Activated naive CD8-positive, alpha-beta T cell treated with anti-CD3 and anti-CD28 coated beads, Interleukin-2, amount 10 ng/mL, durations not matched to agents 7 days and 5 days (primary cell): ENCODE measurements at places on chromosomes 13 and 19. TPM values are rescaled to one million over a fixed set of nuclear protein-coding genes. Genes with fewer than 3 reads are reported as not detected.

GZMM gene
- 81.5 TPM for total RNA-seq

RRAS gene
- 14.9 TPM for total RNA-seq

CYP2F1 gene
- not detected for total RNA-seq

SLC6A16 gene
- total RNA-seq: 3.7 TPM

KLK6 gene
- total RNA-seq: not detected

ZNF441 gene
- total RNA-seq: 15.5 TPM

MIA gene
- total RNA-seq: 3.0 TPM

LYPD5 gene
- total RNA-seq: 1.9 TPM

CLC gene
- total RNA-seq: not detected

ARMC6 gene
- total RNA-seq: 23.3 TPM

PLA2G4C gene
- total RNA-seq: 0.72 TPM

NMRK2 gene
- total RNA-seq: not detected

IGFL4 gene
- not detected for total RNA-seq

GRCh38 chr19:48772503-48772953 is 17.2 kb downstream of the FGF21 start:
- no peak for DNase-seq

DNA sequence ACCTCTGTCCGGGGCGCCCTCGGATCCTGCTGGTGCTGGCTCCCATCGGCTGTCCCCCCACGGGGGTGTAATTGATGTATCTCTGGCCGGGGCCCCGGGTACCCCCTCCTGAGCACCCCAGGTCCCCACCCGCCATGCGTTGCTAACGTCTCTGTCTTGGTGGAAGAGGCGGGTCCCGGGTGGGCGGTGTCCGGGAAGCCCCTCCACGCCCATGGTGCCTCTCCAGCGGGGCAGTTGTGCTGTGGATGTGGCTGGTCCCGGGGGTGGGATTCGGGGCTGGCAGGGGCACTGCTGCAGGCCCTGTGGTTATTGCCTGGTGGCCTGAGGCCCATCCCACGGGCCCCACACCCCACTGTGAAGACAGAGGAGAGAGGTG is 4.9 kb downstream of the DIRAS1 start:
- DNase-seq: no peak

GRCh38 chr19:52941941-52942385 is 18.7 kb upstream of the ZNF888 start:
- peak; percentile 48 for DNase-seq

DNA sequence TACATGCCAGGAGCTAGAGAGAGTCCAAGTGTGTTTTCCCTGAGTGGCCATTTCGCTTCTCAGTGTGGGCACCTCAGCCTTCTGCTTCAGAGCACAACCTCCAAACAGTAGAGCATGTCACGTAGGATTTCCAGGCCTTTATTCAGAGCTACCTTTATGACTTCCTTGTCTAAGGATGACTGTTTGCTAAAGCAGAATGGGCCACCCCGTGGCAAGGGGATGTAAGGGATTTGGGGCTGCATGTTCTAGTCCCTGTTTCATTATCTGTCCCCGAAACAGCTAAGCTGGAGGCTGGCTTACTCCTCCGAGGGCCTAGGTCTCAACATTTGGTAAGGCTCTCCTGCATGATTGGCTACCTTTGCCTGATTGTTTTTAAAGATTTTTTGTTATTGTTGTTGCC is 6.0 kb downstream of the RNASEH2B start:
- no peak for DNase-seq

- DNase-seq: no peak
These were observed 65.8 kb upstream of the MED4 start for GRCh38 chr13:48160606-48161278.

- DNase-seq: no peak
These were observed 289.9 kb downstream of the MYO16 start for GRCh38 chr13:108919036-108919907.

DNA sequence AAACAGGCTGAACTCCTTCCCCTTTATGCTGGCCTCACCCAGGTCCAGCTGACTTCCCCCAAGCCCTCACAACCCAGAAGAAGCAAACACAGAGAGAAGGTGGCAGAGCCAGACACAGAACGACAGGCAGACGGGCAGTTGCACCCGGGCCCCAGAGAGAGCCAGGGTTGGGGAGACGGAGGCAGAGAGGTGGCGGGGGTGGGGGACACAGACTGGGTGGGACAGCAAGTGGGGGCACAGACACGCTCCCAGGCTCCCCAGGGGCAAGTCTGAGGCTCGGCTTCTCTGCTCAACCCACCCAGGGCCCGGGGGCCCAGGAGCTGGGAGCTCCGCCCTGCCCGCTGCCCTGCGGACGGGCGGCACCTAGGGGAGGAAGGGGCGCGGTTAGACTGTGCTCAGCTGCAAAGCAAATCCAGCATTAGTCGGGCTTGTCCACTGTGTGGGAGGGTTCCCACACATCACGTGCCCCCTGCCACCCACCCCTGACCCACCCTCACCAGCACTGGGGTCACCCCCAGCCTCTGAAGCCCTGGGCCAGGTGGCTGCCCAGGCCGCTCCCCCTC is 31.3 kb upstream of the ASF1B start:
- DNase-seq: no peak

- no peak for DNase-seq
These were observed 179.0 kb downstream of the LACC1 start for GRCh38 chr13:44058624-44059215.

- DNase-seq: no peak
These were observed 506.9 kb downstream of the TBC1D4 start for GRCh38 chr13:74975111-74975510.

DNA sequence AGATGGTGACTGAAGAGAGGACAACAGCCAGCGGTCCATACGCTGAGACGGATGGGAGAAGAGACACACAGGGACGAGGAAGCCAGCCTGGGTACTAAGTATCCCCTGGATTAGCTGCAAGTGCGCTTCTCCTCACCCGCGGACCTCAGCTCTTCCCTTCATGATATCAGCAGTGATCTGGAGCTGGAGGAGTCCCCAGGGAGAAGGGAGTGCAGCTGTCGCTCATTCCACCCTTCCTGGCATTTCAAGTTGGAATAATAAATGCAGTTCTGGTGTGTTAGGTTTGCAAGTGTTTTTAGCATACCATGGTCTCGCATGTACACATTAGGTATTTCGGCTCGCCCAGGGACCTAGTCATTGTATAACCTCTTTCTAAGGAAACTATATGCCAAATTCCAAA is 88.5 kb upstream of the C1QTNF9B start:
- no peak for DNase-seq

GRCh38 chr19:1518471-1518870 is 5.4 kb upstream of the PLK5 start:
- no peak for DNase-seq

- DNase-seq: no peak
These were observed 95.7 kb downstream of the SLC10A2 start for GRCh38 chr13:102970542-102970941.

DNA sequence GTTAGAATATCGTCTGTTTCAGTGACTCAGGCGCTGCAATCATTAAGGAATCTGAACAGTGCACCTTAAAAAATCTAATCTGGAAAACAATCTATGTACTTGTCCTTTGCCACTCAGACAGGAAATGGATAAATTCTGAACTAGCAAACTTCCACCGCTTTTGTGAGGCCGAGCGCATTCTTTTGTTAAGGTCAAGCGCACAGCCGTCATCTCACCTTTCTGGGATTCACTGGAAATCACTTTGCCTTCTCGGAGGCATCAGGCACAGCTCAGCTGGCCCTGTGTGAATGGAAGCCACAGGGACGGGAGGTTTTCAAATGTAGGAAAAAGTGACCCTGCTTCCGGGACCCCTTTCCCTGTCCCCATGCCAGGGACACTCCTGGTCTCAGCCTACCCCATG is 28.2 kb upstream of the SPACA7 start:
- no peak for DNase-seq

GRCh38 chr13:63050287-63050686 is 1634.6 kb upstream of the PCDH20 start:
- DNase-seq: no peak

DNA sequence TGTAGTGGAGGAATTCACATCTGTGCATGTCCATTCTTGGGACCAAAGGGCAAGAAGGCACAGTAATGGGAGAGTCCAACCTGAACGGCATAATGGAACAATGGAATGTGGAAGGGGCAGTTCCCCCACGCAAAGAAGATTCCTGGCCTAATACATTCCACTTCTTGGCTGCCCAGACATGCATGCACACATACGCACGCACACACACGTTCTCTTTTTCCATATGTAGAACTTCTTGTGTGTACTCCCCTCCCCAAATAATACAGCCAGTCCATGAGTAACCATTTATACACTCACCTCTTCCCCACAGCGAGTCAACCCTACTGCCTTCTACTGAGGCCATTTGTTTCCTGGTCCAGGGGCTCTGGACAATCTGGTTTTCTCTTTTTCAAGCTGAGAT is 6.0 kb upstream of the STK24 start:
- no peak for DNase-seq

- DNase-seq: no peak
These were observed 55.1 kb upstream of the PCDH20 start for GRCh38 chr13:61470786-61471185.

DNA sequence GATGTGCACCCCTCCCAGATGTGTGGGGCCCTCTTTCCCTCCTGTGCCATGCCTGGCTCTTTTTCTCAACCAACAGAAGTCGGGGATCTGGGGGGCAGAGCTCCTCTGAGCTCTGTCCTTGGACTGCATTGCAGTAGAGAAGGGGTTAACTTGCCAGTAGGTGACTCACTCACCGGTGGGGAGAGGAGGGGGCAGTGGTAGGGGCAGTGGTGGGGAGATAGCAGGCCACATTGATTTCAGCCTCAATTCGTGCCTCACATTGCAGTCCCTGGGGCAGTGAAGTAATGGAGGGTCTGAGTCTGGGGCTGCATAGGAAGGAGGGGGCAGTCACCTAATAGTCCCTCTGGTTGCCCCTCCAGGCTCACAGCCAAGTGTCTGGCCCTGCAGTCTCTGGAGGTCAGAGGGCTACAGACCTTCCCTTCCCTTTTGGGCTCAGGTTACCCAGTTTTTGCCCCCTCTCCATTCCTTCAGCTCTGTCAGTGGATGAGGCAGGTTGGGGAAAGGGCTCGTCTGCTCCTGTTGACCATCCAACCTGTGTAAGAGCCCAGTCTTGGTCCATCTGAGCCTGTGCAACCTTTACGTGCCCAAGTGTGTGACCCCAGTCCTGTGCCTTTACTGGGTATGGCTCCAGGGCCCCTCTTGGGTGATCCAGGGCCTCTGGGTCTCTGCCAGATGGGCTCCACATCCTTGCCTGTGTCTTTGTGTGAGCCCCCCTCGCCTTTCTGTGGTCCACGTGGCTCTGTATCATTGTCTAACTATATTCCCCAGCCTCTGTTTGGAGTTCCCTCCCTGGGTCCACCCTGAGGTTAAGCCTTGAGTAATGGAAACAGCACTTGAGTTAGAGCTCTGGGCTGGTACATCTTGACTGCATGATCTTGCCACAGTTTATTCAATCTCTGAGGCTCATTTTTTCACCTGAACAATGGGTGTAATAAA is 13.0 kb downstream of the CIC start:
- DNase-seq: no peak

- DNase-seq: no peak
These were observed 44.4 kb downstream of the MTUS2 start for GRCh38 chr13:28864544-28864943.
